NCI-H2171 treated with DMSO at 0.1 percent for 48 hours (cell line): ENCODE measurements at places on chromosomes 16 and 17.
A peak's percentile ranks its signal among the peaks of the same experiment; 100 is the strongest.

DNA sequence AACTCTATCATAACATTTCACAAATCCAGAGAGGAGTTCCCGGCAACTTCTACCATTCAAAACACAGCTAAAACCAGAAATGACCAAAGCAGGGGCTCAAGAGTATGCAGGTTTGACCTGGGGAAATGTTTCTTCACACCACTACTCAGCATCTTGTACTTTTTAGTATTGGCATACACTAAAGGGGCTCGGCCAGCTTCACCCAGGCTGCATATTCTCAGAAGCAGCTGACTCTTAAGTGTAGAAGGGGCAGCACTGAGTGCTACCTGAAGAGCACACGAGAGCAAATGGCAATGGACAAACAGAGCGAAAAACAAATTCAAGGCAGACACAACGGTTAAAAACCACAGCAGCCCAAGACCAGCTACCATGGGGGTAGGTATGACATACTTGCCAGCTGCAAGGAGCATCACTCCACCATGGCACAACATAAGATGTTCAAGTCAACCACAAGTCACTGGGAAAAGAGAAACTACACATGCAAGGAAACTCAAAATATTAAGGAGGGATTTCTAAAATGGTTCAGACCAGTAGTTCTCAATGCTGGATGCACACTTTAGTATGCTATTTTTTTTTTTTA lies 34.4 kb downstream of the N4BP1 start:
- no peak for DNase-seq

DNA sequence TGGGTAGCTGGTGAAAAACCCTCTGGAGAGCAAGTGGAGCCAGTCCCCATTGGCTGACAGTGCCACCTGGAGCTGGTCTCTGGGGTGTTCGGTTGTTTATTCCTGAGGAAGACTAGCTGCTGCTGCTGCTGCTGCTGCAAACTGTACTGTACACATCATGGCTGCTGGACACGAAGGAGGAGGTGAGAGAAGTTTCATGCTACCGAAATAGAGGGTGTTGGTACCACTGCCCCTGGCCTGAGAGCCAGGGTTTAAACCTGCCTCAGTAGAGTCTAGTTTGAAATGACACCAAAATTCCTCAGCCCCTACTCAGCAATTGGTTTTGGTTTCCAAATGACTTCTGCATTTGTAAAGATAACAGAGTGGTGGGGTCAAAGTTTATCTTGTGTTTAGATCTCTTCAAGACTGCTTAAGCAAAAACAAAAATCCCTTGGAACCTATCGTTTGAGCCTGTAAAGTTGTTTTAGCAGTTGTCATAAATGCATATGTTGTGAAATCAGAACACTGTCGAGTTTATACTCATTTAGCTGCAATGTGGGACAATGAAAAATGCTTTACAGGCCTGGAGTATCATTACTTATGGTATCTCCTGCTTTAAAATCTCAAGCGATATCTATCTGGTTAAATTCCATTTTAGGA lies 40.8 kb downstream of the CYB5B start:
- DNase-seq, result peak; percentile 61

DNA sequence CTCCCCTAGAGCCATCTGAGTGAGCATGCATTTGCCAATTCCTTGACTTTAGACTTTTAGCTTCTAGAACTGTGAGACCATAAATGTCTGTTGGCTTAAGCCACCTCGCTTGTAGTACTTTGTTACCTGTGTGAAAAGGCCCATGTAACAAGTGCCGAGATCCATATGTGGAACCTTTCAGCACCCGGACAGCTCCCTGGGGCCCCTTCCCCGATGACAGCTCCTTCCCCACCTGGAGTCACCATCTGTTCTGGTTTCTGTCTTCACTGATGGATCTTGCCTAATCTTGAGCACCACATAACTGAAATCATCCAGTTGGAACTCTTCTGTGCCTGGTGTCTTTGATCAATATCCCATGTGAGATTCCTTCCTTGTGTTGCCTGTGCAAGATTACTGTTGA lies 78.9 kb upstream of the EEF2KMT start:
- no peak for DNase-seq

DNA sequence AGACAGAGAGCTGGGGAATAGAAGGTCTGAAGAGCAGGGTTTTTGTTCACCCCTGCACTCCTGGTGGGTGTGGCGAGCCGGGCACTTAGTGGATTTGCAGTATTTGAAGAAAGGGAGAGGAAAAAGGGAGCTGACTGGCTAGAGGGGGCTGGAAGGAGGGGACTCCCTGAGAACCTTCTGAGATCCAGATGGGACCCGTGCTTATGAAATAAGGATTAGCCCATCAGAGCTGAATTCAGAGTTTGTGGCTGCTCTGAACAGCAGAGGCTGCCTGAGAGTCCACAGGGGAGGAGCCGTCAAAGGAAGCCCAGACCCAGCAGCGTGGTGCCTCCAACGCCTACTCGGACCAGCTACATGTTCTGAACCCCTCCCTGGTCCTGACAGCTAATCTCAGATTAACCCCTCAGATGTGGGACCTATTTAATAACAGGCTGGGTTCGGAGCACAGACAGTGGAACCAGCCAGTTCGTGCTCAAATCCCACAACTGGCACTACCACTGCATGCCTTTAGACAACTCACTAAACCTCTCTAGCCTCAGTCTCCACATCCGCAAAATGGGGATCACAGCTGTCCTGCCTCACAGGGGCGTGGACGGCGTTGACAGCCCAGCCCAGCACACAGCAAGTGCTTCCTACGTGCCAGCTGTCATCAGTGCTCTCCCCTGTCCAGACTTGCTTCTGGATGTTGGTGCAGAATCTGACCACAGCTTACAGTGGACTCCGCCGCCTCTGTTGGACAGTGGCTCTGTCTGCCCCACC lies 70.6 kb downstream of the DYNLRB2 start:
- DNase-seq, result no peak

- peak; percentile 18 for DNase-seq
Measured at GRCh38 chr16:84254062-84254461, 14.2 kb upstream of the KCNG4 start.

GRCh38 chr17:43399839-43400328 lies 1.1 kb downstream of the ARL4D start:
- DNase-seq, result no peak

DNA sequence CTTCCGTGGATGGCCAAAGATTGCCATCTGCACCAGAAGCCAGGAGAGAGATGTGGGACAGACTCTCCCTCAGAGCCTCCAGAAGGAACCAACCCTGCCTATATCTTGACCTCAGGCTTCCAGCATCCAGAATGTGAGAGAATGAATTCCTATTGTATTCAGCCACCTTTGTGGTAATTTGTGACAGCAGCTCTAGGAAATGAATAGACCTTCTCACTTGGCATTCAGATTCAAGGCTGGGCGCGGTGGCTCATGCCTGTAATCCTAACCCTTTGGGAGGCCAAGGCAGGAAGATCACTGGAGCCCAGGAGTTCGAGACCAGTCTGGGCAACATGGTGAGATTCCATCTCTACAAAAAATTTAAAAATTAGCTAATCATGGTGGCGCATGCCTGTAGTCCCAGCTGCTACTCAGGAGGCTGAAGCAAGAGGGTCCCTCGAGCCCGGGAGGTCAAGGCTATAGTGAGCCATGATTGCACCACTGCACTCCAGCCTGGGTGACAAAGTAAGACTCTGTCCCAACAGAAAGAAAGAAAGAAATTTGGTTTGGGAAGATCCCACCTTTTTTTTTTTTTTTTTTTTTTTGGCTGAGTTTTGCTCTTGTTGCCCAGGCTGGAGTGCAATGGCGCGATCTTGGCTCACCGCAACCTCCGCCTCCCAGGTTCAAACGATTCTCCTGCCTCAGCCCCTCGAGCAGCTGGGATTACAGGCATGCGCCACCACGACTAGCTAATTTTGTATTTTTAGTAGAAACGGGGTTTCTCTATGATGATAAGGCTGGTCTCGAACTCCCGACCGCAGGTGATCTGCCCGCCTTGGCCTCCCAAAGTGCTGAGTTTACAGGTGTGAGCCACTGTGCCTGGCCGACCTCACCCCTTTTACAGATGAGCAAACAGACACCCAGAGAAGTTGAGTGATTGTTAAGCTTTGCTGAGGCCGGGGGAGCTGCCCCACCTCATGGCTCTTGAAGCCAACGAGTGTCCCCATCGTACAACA lies 4.3 kb upstream of the CPSF4L start:
- DNase-seq, result no peak

DNA sequence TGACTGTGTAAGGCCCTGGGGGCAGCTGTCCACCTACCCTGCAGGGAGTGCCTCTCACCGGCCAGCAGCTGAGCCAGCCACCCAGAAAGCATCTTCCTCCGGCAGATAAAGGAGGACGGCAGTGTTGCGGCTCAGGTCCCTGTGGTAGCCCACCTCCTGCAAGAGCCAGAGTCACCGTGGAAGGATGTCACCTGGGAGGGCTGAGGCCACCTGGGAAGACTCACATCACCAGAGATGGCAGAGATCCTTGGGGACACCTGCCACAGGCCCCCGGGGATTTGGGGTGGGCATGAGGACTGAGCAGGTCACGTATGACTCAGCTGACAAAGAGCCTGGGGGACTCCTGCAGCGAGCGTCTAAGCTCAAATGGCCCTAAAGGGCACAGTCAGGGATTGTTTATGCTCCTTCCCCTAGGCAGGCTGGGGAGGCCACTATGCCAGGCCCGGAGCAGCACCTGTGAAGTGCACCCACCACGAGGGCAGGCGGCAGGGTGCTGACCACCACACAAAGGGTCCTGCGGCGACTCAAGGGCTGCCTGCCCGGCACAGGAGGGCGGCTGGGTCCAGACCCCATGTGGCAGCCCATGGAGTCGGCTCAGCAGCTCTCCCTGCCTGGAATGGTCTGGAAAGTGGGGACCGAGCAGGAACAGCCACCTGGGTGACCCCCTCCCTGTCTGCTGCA lies 44.1 kb downstream of the TNFRSF13B start:
- DNase-seq, result no peak

DNA sequence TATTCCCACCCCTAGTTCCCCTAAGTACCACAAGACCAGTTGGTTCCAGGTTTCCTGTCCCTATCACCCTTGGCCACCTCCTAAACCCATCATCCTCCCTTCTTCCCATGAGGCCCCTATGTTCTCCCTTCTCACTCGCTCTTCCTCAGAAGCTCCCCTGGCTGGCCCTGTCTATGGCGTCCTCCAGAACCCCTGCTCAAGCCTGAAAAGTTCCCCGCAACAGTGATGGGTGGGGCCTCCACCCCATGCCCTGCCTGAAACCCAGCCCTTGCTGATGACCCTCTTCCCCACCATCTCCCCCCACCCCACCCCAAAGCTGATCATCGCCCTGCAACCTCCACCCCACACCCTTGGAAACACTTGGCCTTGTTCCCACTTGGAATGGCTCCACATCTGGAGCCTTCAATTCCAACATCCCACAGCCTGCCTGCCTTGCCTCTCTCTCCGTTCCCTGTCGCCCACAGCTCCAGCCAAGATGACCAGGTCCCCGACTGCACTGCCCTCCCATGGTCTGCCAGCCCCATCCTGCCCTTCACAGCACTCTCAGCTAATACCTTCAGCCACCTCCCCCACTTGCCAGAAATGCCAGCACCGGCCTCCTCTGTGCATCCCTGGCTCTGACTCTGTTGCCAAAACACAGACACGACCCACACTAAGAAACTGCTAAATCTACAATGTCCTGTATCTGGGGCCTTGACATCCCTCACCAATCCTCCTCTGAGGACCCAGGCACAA lies 10.5 kb downstream of the OSBPL7 start:
- DNase-seq, result no peak

DNA sequence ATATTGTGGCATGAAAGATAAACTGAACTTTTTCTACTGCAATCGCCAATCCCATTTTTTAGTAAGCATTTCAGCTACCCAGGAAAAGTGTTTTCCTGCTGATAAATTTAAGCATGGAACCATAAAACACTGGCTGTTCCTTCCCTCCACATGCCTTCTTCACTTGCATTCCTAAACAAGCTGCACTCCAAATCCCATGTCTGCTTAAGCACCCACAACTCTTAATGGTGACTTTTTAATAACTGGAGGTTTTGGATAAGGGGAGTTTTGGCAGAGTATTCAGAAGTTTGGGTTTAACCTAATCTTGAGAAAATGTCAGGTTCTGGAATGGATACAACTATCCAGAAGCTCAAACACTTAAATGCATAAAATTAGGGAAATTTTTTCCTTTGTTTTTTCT lies 345.6 kb upstream of the CA10 start:
- DNase-seq, result no peak

DNA sequence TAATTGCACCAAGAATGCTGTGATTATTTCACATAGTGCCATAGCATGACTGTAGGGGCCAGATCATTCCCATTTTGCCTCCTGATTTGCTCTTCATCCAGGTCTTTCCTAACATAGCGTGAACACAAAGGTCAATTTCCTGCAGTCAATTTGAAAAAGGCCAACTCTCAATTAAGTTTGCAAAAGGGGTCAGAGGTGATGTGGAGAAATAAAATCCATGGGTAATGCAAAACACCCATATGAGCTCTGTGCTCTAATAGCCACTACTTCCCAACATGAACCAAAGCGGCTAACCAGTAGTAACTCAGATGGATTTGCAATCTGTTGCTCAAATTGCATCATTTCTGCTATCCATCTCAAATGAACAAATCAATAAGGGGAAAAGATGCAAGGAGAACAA lies 275.5 kb upstream of the SOX9 start:
- peak; percentile 7 for DNase-seq

DNA sequence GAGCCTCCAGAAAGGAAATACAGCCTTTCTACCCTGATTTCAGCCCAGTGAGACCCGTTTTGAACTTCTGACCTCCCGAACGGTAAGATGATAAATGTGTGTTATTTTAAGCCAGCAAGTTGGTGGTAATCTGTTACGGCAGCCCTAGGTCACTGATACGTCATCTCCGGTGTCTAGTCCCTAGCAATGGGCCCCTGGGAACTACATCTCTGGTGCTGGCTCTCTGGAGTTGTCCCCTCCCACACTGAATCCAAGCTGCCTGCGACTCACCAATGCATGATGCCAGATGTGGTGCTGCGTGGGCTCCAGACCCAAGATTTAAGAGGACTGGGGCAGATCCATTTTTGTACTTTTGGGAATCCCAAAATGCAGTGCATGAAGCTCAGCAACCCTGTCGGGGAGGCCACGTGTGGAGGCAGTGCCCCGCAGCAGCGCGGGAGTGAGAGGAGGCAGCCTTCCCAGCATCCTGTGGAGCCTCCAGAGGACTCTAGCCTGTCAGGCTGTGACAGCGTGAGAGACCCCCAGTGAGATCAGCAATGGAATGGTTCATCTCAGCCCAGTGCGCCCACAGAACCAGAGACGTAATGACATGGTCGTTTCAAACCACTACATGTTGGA lies 43.6 kb upstream of the USP7 start:
- no peak for DNase-seq

GRCh38 chr16:81684242-81684837 lies 94.8 kb upstream of the PLCG2 start:
- no peak for DNase-seq

DNA sequence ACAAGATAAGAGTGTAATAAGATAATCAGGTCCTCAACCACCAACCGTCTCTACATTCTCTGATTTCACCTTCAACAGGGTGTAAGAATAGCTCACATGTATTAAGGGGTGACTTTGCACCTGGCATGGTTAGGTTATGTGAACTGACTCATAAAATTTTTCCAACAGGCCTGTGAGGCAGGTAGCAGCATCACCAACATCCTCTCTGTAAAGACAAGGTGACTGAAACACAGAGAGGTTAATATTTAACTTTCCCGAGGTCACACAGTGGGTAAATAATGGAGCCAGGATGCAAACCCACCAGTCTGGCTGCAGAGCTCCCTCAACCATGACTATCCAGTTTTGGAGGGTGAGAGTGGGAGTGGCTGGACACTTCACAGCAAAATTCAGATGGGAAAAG lies 317.2 kb downstream of the C16orf95 start:
- DNase-seq, result no peak
